Activated CD4-positive, alpha-beta T cell treated with anti-CD3 and anti-CD28 coated beads for 4 hours (primary cell): ENCODE measurements at places on chromosomes 5 and 9.

DNA sequence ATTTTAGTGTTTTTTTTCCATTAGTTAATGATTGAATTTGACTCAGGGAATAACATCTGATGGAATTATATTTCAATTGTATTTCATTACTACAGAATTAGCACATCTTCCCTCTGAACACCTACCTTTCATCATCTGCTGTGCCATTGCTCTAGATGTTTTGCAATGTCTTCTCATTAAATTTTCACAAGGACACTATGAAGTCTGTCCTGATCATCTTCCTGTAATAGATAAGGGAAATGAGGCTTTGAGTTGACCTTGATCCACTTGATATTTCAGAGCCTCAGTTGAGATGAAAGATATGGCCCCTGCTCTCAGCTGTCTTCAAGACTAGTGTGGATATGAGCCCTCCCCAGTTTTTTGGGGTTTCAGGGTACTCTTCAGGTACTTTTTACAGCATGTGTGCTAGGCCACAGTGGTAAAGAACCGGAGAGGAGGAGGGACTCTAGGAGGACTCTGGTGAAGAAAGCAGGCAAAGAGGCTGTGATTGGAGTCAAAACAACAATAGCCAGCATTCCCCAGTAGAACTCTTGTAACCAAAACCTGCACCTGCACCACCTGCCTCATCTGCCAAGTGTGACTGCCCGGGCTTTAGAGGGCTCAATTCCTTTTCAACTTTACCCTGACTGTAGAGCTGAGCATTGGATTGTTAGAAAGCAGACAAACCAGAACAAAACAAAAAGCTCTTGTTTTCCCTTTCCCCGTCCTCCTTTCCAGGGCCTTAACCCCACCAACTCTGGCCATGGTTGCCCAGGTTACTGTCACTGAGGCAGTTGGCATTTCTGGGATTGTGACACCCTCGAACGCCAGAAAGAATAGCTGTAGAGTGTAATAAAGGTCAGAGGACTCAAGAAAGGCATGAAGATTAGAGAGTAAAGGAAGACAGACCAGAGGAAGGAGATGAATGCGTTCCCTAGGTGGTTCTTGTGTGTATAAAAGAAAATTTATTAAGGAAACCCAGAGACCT, 56.3 kb downstream of the ERAP1 start:
- DNase-seq, result no peak

DNA sequence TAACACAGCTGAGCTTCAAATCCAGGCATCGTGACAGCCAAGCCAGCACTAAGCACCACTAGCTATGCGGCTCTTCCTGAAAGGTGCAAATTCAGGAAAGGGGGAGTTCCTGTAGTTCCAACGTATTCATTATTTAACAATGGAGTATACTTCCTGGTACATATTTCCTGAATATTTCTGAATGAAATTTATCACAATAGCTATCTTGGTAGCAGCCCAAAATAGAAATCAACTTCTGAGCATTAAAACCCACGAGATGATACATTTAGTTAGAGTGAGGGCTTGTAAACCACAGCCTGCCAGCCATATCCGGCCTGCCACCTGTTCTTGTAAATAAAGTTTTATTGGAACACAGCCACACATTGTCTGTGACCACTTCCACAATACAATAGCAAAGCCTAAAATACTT, 109.7 kb upstream of the RETREG1 start:
- DNase-seq, result no peak

GRCh38 chr5:80667384-80667783, 12.6 kb upstream of the DHFR start:
- no peak for DNase-seq

GRCh38 chr9:34010979-34011378, 37.7 kb downstream of the UBAP2 start:
- peak; percentile 26 for DNase-seq

- DNase-seq, result no peak
Observed at GRCh38 chr5:69268899-69269298, 34.2 kb downstream of the CDK7 start.

DNA sequence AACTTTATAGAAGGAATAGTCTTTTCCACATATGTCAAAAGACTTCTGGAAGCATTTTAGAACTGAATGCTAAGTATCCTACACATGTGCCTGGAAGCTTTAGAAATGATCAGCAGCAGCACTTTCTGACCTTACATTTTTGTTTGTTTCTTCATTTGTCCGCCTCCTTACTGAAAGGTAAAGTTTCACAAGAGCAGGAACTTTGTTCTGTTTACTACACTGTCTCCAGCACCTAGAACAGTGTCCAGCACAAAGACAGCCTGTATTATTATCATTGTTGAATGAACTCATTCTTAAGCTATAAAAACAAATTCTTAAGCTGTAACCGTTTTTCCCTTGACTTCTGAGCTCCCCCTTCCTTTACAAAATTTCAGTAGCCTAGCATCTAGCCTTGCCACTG, 14.8 kb downstream of the PIP5K1B start:
- no peak for DNase-seq

DNA sequence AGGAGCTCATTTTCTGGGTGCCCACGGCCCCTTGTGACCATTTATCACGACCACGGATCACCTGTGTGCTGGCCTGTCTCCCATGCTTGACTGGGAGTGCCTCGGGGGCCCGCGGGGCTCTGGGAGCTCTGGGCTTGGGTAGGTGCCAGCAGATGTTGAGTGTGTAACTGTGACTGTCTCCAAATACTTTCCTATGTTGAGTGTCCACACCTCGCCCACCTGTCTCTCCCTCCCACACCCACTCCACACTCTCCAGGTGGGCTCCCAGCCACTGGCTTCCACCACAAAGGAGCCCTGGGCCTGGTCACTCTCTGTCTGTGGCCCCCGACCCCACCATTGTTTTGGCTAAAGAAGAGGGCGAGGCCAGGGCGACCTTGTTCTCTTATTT, 196.4 kb downstream of the CDK5RAP2 start:
- DNase-seq, result no peak

DNA sequence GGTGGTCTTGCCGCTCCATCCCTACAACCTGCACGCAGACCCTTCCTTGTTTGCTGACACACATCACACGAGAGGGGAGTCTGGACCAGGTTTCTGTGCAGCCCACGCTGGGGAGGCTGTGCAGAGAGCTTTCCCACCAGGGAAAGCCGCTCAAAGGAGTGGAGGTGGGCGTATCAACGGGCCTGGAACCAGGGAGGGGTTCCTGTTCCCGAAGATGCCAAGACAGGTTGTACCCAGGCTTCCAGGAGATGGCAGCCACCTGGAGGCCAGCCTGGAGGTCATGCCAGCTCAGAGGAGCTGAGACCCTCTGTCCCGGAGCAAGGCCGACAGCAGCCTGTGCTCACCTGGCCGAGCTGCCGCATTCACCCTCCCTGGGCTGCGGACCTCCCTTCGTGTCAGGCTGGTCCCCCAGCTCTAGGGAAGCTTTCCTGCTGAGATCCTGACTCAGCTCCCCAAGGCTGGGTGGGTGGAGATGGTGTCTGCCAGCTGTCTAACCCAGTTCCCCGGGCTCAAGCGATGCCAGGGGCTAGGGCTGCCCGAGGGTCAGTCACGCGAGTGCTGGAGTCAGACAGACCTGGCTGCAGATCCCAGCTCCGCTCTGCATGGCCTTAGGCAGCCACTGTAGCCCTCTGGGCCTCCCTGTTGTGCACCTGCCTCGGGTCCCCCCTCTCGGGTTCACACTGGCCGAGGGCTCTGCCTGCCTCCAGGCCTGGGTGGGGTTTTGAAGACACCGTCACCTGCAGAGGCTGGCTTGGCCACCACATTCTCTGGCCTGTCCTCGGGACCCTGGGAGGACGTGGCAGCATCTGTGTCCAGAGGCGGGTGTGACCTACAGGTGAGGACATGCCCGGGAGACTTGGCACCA, 28.5 kb upstream of the QSOX2 start:
- DNase-seq, result no peak

DNA sequence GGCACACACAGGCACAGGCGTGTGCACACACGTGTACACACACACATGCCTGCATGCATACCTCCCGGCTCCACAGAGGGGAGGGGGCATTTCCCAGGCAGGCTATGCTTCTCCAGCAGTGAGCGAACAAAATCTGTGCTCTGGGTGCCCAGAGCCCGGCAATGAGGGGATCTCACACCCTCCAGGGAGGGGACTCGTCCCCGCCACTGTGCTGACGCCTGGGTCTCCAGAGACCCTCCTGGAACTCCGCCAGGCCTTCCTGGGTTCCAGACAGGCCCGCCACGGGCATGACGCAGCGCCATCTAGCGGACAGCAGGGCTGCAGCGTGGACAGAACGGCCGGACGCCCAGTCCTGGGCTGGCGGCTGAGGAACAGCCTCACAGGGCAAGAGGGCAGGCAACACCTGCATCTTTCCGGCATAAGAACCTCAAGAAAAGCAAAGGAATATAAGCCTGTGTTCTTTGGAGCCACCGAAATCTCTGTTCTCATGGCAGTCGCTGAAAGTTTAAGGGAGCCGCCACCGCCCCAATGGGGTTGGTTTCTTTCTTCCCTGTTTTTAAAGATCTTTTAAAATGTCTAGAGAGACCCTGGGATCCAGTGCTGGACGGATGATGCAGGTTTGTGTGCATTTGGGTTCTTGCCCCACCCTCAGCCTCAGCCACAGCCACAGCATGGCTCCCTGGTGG, 135.6 kb upstream of the PPP1R26 start:
- peak; percentile 26 for DNase-seq

DNA sequence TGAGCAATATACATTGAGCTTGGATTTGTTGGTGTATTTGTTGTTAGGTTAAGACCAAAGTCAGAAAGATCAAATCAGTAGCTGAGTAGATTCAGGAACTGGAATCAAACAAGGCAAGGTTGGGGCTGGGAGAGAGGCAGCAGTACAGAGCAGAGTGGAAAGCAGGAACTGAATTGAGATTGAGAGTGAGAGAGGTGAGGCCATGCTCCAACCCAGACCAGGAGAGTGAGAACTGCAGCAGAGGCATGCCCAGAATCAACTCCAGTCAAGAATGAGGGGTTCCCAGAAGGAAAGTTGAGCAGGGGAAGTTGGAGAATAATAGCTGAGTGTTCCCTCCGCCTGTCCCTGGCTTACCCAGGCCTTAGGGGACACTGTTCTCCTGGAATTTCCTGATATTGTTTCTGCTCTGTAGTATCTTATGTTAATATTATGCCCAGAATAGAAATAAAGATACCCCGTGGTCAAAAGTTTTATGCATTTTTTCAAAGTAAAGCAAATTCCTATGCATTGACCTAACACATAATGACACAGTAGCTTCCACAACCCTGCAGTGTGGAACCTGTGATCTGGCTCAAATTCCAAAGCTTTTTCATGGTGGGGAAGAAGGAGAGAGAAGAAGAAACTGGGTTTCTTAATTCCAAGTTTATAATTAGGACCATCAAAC, 82.7 kb downstream of the SV2C start:
- DNase-seq, result no peak

DNA sequence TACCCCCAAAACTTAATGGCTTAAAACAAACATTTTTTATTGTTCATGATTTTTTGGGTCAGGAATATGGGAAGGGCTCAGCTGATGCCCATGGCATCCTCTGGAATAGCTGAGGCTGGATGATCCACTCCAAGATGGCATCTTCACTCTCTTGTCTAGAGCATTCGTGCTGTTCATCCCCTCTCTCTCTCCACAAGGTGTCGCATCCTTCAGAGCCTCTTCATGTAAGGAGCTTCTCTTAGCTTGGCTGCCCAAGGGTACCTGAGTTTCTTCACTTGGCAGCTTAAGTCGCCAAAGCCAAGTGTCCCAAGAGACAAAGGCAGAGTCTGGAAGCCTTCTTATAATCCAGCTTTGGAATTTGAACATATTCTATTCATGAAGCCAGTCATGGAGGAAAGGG, 294.7 kb downstream of the CHSY3 start:
- DNase-seq, result no peak

- no peak for DNase-seq
Observed at GRCh38 chr9:112654282-112654681, 63.6 kb downstream of the INIP start.

DNA sequence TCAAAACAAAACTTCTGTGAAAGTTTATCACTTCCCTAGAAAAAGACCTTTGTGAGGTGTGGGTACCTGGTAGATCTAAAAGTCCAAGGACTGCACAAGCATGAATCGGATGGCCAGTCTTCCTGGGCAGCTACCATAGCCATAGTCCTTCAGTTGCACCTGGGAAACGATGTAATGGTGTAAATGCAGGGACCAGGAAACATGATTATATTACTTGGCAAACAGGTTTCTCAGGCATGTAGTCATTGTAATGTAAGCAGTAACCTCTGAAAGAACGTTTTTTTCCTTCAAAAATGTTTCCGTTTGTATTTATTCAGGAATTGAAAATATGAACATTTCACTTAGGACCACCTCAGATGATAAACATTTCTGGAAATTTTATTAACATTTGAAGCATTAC, 433.4 kb downstream of the DTWD2 start:
- no peak for DNase-seq

- DNase-seq, result no peak
Observed at GRCh38 chr9:88041447-88041846, 67.1 kb upstream of the CDK20 start.

- DNase-seq, result no peak
Observed at GRCh38 chr5:34499001-34499734, 157.0 kb upstream of the RAI14 start.

DNA sequence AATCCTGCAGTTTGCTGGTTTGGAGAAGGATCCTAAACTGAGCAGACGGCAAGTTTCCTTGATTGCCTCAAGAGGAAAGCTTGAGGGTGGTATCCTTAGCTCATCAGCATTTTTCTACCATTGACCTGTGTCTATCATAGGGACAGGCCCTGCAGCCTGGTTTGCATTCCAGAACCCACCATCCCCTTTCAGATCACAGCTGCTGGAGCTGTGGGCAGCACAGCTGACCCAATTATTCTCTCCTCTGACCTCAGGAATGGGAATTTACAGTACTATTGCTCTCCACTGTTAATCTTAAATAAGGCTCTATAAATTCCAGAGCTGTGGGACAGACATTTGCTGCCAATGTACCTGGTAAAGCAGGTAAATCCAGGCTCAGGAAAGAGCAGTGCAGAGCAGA, 163.0 kb downstream of the SPOCK1 start:
- no peak for DNase-seq

GRCh38 chr5:74622122-74622521, 18.4 kb downstream of the ENC1 start:
- no peak for DNase-seq

DNA sequence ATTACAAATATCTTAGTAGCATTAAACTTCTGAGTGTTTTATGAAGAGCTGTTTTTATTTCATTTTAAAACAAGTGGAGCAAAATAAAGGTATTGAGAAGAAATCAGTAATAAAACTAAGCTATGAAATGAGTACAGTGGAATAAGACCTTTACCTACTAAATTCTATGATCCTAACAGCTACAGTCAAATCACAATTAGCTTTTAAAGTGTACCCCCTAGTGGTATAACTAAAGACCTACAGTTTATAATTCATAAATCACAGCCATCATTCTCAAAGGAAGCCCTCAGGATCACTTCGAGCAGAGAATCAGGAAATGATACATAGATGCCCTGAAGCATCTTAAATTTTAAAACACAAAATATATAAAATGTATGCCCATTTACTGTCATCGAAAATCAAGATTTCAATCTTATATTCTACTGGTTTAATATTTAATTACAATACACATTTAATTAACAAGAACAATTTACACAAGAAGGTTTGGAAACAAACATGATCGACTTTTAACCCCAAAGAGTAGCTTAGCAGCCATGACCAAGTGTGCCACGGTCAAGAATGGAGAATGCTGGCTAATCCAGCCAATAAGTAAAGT, 12.3 kb downstream of the CCNH start:
- no peak for DNase-seq

- DNase-seq, result no peak
Observed at GRCh38 chr9:98101416-98101815, 17.6 kb downstream of the TRIM14 start.
